ENCODE measurements at places on chromosomes 5 and 9.

DNA sequence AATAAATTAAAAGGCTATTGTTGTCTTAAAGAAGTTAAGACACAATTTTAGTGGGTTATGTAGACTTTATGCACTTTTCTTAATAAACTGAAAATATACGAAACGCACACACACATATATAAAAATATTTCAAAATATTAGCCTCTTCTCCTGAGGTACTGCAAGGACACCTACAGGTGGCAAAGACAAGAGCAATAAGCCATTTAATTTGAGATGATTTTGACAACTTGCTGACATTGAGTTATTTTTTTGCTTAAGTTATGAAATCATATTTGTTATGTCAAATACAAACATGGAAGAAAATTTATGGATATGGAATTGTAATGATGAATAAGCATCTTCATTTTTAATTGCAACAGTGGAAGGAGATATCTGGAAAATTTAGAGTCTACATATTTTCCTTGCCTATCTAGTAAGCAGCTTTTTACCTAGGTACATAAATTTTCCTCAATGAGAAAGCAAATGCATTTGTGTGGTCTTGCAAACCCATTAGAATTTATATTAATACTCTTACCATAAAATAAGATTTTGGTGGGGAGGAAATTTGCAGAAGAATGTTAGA lies 301.6 kb downstream of the ISL1 start:
- DNase-seq = no peak

GRCh38 chr5:10420468-10420867 lies 21.2 kb upstream of the ROPN1L start:
- no peak for DNase-seq

DNA sequence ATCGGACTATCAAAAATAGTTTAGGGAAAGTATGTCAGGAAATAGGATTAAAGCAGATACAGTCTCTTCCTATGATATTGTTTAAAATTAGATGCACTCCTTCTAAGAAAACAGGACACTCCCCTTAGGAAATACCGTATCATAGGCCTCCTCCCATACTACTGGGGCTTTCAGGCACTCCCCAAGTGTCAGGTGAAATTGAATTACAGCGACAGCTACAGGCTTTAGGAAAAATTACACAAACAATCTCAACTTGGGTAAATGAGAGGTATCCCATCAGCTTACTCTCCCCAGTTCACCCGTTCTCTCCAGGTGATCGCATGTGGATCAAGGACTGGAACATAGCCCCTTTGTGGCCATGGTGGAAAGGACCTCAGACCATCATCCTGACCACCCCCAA lies 110.4 kb upstream of the EPB41L4A start:
- no peak for DNase-seq

DNA sequence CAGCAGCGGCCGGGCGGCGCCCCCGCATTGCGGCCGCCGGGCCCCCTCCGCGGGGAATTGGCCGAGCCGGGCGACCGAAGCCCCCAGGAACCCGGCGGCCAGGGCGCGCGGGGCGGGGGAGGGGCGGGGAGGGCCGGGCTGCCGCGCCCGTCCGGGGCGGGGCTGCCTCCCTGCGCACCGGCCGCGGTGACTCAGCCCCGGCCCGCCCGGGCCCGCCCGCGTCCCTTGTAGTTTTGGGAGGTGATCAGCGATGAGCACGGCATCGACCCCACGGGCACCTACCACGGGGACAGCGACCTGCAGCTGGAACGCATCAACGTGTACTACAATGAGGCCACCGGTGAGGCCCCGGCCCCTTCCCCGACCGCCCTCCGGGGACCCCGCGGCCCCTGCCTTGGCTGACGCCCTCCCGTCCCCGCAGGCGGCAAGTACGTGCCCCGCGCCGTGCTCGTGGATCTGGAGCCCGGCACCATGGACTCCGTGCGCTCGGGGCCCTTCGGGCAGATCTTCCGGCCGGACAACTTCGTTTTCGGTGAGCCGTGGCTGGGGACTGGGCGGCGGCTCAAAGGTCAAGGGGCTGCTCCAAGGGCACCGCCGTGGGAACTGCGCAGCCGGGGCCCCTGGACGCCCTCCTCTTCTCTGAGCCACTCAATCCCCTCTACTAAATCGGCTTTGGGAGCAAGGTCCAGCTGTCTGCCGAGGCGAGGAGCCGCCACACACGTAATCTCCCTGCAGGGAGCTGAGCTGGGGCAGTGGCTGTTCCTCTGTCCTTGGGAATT lies 592 bp downstream of the TUBB4B start:
- DNase-seq = no peak

- DNase-seq = no peak
Observed at GRCh38 chr5:127550652-127551409, 33.4 kb downstream of the PRRC1 start.

DNA sequence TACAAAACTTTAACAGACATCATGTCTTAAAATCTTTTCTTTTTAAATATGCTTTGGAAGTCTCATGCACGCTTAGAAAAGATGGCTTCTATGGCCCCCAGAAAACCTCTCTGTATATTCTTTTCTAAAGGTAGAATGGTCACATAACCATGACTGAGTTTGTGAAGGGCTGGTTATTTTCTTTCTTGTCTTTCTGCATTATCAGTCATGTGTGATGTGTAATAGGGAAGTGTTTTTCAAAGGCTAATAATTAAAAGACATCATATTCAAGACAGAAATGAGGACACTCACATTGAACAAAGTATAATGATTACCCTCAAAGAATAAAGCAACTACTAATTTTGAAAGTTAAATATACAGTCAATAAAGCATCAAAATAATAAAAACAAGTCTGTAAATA lies 253.4 kb downstream of the TRPM3 start:
- DNase-seq = no peak

DNA sequence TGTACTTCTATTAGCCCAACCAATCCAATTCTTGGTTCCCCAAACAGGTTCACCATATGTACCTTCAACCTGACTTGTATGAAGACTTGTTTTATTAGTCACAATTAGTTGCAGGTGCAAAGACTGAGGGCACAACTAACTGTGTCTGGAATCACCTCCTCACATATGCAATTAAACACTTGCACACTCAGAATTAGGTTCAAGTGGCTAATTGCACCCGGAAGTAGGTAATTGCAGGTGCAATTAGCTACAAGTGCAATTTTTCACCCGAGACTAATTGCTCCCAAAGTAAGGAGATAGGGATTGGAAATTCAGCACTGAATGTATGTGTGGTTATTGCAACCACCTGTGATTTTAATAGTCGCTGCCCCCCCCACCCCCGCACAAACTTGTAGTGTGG lies 338.9 kb downstream of the ZSWIM6 start:
- no peak for DNase-seq

GRCh38 chr9:70407081-70407503 lies 7.4 kb downstream of the KLF9 start:
- DNase-seq = no peak

GRCh38 chr5:124860291-124860655 lies 113.8 kb upstream of the ZNF608 start:
- no peak for DNase-seq

DNA sequence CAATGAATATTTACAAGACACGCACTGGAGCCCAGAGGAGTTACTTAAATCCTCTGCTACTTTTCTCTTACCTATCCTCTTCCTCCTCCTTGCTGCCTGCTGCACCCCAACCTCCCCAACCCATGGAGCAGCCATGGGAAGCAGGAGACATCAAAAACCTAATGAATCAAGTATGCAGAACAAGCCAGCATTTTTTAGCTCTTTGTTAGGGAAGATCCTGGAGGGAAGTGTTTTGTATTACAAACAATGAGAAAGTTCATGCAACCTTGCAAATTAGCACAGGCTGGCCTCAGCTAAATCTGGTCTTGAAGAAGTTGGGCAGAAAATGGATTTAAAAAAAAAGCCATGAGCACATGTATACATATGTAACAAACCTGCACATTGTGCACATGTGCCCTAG lies 498.8 kb downstream of the KIF4B start:
- DNase-seq = no peak

DNA sequence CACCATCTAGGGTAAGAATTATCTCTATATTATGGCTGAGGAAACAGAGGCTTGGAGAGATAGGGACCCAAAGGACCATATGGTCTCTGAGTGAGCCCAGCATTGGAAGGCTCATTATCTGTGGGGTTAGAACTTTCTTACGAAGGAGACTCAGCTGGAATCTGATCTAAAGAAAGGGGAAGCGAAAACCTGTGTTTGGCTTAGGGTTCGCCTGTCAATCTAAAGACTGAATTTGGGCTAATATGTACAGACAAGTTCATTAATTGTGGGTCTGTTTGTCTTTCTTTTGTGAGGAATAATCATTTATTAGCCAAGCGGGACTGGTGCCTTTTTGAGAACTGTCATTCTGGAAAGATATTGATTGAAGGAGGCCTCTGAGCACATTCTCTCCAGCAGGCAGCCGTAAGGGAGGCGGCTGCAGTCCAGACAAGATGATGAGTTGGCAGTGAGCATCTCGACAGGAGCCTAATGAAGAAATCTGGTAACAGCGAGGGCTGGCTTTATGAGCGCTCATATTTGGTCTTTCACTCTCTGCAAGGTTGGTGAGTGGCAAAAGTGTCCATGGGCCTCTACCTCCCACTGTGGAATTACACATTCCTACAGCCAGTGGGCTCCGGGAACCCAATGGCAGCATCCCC lies 104.2 kb upstream of the GPR151 start:
- DNase-seq = no peak

DNA sequence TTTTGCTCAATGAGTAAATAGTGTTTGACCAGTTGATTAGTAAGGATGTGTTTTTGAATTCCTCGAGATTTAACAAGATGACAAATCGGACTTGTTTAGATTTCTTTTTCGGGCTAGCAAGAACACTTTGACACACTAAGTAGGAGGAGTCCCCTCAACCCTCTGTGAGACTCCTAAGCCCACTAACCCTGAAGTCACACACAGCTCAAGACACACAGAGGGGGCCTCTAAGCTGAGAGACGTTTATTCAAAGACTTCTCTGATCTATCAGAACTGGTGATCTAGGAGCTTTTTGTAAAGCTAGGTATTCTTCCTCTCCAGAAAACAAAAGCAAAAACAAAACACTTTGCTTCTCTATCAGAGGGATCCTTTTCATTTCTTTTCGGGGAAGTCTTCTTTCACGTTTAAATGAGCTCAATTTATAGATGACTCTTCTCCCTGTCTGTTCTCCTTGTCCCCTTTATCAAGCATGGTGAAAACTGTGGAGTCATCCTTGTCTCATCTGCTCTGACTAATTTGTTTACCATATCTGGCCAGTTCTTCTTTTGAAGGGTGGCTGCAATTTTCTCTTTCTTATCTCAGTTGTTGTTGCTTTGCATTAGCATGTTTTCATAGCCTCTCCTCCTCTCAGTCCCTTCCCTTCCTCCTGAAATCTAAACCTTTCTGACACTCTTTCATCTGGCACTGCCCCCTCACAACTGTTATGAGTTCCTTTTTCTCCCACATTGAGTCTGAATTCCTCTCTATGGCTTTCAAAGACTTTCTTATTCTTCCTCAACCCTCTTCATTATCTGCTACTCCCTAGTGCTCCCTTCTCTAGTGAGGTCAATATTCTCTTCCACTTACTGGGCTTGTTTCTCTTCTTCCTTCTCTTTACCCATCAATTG lies 68.5 kb upstream of the RAI14 start:
- DNase-seq = no peak

- DNase-seq = peak; percentile 50
Observed at GRCh38 chr5:176530983-176531901, 6.0 kb downstream of the RNF44 start.

GRCh38 chr9:88753691-88754367 lies 218.9 kb downstream of the NXNL2 start:
- no peak for DNase-seq

GRCh38 chr5:57751710-57752109 lies 269.1 kb upstream of the ACTBL2 start:
- DNase-seq = no peak

- no peak for DNase-seq
Observed at GRCh38 chr5:36334315-36334714, 32.6 kb upstream of the RANBP3L start.

GRCh38 chr5:147483961-147484707 lies 25.7 kb downstream of the DPYSL3 start:
- DNase-seq = no peak

DNA sequence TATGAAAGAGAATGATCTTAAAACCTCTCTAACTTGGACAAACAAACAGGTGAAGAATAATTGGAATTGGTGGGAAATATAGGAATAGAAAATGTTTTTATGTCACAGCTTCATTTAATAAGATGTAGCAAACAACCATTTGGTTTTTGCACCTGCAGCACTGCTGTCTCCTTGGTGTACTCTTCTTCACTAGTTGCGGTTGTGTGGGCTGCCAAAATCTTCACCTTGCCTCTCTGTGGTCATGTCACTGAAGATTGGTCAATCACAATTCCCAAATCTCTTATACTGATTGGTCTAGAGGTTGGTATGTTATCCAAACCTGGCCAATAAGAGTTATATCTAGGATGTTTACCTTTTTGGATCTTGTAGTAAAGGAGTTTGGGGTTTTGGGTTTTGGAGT lies 88.7 kb downstream of the FGF10 start:
- no peak for DNase-seq

- DNase-seq = no peak
Observed at GRCh38 chr9:125767349-125767748, 20.2 kb downstream of the PBX3 start.

GRCh38 chr5:12023614-12024241 lies 119.5 kb upstream of the CTNND2 start:
- no peak for DNase-seq

- no peak for DNase-seq
Observed at GRCh38 chr5:111655169-111655924, 101.6 kb downstream of the NREP start.

DNA sequence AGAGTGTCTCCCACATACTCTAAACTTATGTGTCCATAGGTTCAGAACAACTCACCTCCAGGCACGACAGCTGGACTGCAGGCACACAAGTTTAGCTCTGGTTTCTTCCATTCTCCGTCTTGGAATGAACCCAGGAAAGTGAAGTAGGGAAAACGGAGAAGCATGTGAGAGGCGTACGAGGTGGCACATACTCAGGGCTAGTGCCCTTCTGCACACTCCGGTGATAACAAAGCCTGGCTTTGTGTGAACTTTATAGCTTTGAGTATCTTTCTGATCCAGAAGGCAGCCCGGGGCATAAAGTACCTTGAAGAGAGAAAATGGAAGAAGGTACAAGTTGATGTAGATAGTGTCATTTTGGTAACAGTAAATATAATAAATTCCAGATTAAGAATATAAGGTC lies 11.1 kb upstream of the HTR4 start:
- DNase-seq = no peak

GRCh38 chr9:80093695-80094094 lies 521.9 kb downstream of the TLE4 start:
- no peak for DNase-seq

DNA sequence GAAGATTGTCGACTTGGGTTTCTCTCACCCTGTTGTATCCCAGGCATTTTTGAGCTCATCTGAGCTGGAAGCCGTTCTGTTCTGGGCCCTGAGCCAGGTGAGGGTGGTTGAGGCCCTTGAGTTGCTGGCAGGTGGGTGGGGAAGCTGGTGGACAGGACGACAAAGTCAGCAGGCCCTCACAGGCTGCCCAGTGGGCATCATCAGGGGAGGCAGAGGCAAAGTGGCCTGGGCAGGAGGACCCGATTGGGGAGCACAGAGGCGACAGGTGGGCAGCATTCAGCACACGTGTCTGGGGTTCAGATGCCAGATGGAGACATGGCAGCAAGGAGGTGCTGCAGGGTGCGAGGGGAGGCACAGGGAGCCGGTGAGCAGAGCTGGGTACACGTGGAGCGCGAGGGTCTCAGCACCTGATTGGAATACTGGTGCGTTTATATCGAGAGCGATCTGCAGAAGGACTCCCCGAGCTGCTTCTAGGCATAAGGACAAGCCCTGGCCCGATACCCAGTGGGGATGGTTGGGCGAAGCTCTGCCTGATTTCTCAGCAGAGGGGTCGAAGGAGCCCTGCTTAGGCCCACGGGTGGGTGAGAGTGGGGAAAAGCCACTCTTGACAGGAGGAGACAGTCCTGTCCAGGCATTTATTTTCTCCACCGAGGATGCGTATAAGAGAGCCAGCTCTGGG lies 49.0 kb upstream of the SUSD3 start:
- DNase-seq = no peak

All from brain pericyte (primary cell).